ENCODE measurements at places on chromosomes 5 and 9. TPM values are rescaled to one million over a fixed set of nuclear protein-coding genes. Genes with fewer than 3 reads are reported as not detected.

GRCh38 chr5:1734271-1734907 is 65.2 kb downstream of the MRPL36 start:
- DNase-seq: no peak
- H3K27ac ChIP-seq: no peak overlapping the region
- H3K27me3 ChIP-seq: no peaks in the 10 kb centered on the region
- H3K4me1 ChIP-seq: no peaks in the 10 kb centered on the region
- H3K4me3 ChIP-seq: no peak overlapping the region
- H3K36me3 ChIP-seq: no peaks in the 10 kb centered on the region

Gene SPATA31A3
- total RNA-seq: not detected

DNA sequence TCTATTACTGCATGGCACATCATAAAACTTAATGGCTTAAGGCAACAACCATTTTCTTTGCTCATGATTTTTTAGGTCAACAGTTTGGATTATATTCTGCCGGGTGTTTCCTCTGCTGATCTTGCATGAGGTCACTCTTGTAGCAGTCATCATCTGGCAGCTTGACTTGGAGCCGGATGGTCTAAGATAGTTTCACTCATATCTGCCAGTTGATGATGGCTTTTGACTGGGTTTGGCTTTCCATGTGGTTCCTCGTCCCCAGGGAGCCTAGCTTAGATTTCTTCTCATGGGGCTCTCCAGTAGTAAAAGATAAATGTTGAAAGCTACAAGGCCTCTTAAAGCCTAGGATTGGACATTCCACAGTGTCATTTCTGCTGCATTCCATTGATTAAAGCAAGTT is 27.4 kb downstream of the LNPEP start:
- H3K36me3 ChIP-seq: no peaks in the 10 kb centered on the region
- no peak overlapping the region for H3K4me3 ChIP-seq
- H3K27me3 ChIP-seq: no peaks in the 10 kb centered on the region
- H3K27ac ChIP-seq: peak overlapping the region; percentile 55
- H3K4me1 ChIP-seq: peaks cover 26% of the 10 kb centered on the region

DNA sequence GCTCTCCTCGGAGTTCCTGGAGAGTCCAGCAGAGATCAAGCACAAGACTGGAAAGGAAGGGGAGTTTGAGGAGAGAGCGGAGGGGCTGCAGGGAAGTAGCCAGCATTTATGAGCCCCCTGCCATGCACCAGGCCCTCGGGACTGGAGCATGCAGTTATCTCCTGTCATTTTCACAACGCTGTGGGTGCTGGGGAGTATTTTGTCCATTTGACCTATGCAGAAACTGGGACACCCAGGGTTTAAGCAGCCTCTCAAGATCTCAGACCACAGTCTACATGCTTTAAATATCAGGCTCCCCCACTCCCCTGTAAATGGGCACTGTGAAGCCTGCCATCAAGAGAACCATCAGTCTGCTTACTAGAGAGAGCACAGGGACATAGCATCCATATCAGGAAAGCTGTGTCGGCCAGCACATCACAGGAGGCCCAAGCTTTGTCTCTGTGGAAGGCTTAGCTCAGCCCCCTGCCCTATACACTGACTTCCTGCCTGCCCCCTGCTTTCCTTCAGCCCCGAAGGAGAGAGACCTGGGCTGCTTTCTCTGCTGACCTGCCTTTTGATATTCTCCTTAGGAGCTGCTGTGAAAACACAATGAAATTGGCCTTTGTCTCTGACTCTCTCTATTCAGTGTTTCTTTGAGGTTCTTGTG is 7.3 kb downstream of the FOXI1 start:
- H3K27me3 ChIP-seq: no peaks in the 10 kb centered on the region
- H3K4me1 ChIP-seq: no peaks in the 10 kb centered on the region
- H3K27ac ChIP-seq: no peak overlapping the region
- DNase-seq: no peak

- H3K4me3 ChIP-seq: no peak overlapping the region
- no peak for DNase-seq
- H3K36me3 ChIP-seq: no peaks in the 10 kb centered on the region
- H3K4me1 ChIP-seq: no peaks in the 10 kb centered on the region
These were observed 121.5 kb upstream of the SNX2 start for GRCh38 chr5:122653087-122654017.

DNA sequence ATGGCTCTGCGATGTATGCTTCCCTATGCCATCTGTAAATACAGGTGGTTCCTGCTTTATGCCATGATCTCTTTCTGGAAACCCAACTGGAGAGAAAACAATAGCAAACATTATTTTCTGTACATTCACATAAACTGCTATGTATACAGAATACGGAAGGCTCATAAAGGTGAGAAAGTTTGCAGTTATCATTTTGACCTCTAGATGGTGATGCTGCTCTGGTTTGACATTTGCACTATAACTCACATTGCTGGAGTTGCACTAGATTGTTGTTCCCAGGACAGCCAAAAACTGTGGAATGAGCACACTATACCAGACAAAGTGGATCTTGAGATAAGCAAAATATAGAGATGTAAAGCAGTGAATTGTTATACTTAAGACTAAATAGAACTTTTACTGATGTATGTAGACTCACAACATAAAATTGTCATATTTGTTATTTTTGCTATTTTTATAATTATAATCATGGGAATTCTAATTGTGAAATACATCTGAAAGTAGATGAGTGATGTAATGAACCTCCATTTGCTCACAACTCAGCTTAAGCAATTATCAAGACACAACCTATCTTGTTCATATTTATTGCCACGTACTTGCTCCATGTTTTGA is 246.5 kb downstream of the PTPRD start:
- no peak overlapping the region for H3K27ac ChIP-seq
- no peaks in the 10 kb centered on the region for H3K27me3 ChIP-seq
- H3K36me3 ChIP-seq: no peaks in the 10 kb centered on the region
- H3K4me3 ChIP-seq: no peak overlapping the region

DNA sequence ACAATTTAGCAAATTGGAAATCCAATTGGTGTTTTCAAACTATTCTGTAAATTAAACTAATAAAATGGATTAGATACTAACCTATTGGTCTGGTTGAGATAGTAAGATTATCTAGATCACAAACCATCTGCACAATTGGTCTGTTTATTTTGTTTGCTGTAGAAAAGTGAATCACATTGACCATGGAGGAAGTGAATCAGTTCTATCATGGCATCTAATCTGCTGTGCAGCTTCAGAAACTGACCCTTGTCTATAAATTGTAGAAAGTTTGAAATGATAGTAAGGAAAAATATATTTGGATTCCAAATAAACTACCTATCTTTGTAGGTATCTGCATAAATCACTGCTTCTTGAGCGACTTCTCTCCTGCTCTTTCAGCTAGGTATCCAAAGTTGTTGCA is 1865.4 kb downstream of the MAT2B start:
- no peaks in the 10 kb centered on the region for H3K36me3 ChIP-seq
- no peak for DNase-seq
- no peaks in the 10 kb centered on the region for H3K4me1 ChIP-seq

Data from upper lobe of left lung (tissue), 6 donors.